AG08395 (cell line): ENCODE measurements at places on chromosomes 13 and 19.

DNA sequence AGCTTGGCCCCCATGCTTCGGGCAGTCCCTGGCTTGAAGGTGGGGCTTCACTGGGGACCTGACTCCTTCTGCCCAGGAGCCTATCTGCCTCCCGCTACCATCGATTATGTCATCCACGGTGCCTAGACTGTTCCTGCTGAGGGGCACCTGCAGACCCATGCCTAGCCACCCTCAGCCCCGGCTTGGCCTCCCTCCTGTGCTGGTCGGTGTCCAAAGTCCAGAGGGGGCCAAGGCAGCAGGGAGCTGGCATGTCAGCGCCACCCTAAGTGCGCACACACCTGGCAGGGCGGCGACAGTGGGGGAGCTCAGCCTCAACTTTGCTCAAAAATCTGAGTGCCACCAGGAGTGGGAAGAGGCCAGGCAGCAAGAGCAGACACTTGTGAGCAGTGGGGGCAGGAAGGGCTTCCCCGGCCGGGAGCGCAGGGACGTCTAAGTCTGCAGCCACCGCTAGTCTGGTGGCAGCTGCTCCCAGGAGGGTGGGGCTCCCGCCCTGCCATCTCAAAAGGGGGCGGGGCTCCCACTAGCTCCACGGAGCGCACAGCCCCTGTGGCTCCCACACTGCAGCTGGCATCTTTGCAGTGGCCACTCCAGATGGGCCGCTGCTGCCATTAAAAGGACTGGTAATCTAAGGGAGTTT is 13.5 kb upstream of the URAD start:
- DNase-seq = no peak

DNA sequence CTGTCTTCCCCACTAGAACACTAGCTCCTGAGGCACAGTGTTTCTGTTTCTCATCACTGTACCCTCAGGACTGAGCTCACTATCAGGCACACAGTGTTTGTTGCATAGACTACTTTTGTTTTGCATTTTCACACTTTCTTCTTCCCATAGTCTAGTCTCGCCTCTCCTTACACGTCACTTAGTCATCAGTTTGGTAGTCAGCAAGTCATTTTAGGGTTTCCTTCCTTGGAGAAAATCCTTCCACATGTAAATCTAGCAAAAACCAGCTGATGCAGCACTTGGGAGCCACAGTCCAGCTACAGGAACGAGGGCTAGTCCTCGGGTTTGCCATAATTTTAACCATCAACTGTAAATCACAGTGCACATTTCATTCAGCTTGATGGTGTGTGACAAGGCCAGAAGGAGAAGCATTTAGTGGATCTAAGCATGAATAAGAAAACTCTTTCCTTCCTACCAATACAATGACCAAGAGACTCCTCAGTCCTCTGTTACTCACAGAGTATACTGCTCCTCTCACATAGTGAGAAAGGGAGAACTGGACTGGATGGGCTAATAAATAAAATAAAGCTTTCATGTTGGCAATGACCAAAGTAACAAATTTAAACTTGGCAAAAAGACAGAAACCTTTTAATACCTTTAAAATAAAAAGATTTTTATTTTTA is 221.0 kb downstream of the KLF12 start:
- peak; percentile 71 for DNase-seq

DNA sequence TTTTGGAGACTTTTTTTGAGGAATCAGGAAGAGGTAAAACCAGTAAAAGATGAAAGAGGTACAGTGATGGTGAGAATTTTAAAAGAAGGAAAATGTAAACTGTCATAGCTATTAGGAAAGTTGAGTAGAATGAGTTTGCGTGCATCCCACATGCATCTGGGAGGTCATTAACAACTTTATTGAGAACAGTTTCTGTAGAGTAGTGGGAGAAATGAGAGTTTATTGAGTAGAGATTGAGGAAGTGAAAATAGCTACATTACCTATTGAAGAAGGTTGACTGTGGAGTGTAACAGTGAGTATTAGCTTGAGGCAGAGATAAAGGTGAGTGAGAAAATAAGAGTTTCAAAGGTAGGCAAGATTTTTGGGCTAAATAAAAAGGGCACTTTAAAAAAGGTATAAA is 38.7 kb downstream of the BRCA2 start:
- no peak for DNase-seq

DNA sequence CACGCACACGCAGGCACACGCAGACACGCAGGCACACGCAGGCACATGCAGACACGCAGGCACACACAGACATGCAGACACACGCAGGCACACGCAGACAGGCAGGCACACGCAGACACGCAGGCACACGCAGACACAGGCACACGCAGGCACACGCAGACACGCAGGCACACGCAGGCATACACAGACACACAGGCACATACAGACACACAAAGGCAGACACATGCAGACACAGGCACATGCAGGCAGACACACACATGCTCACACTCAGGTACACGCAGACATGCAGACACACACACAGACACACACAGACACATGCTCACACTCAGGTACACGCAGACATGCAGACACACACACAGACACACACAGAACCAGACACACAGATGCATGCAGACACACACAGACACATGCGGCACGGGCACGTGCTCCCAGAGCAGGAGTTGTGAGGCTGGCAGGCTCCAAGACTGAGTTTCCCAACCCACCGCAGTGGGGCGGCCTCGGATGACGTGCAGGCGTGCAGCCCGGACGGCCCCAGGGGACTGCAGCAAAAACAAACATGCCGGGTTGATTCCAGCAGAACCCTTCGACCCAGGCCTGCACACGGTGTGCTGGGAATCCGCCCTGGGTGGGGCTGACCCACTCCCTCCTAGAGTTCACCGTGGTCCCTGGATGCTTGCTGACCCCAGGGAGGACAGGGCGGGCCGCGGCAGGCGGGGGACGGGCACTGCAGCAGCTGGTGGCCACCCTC is 100.0 kb downstream of the GADD45B start:
- peak; percentile 89 for DNase-seq

DNA sequence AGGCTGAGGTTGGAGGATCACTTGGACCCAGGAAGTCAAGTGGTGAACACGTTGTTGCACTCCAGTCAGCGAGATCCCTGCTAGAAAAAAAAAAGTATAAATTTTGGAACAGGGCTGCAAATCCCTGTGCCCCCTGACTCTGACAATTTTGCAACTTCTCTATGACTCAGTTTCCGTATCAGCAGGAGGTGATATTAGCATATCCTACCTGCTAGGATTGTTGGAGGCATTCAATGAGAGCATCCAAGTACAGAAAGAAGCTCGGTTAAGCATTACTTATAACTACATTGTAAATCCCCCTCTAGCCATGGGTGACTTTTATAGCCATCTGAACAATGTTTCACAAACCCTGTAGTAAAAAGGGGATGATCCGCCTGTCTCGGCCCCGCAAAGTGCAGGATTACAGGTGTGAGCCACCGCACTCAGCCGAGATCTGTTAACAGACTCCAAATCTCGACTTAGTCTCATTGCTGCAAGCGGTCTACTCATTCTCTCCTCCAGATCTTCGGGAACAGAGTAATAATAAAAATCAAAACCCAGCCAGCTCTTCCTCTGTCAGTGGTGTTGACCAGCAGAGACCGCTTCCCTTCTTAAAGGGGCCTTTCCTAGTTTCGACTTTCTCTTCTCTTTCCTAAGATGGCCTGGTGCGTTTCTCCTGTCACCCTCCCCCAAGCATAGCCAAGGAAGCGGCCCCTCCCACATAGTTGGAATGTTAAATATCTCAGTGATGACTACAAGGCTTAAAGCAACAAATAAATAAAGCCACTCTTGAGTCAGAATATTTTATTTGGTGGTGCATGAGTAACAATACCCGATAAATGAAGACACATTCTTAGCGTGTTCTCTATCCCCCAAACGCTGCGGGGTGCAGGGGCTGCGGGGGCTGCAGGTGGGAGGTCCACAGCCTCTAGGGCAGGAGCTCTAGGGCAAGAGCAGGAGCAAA is 10.3 kb upstream of the BICRA start:
- peak; percentile 95 for DNase-seq

DNA sequence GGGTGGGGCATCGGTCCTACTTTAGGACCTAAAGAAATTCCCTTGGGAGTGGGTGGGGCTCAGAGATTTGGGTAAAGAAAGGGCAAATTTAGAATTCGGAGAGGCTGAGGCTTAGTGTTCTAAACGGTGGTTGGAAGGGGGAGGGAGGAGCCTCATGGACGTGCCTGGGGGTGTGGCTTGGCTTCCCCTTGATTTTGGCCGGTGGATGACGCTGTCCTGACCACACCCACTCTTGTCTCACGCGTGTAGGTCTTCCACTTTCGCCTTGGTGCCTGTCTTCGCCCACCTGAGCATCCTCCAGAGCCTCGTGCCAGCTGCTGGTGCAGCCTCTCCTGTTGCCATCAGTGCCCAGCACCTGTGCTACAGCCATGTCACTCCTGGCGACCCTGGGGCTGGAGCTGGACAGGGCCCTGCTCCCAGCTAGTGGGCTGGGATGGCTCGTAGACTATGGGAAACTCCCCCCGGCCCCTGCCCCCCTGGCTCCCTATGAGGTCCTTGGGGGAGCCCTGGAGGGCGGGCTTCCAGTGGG is 1.2 kb upstream of the NUP62 start:
- DNase-seq = no peak

GRCh38 chr13:23852351-23852750 is 36.8 kb downstream of the MIPEP start:
- DNase-seq = no peak
